ENCODE measurements at places on chromosomes 5 and 9. TPM values are rescaled to one million over a fixed set of nuclear protein-coding genes. Genes with fewer than 3 reads are reported as not detected.

- DNase-seq: no peak
Measured at GRCh38 chr5:181204826-181205760, at the start of gene TRIM7. TRIM7 (minus strand) TSS chr5:181205196; CDS start chr5:181205110, 86 bp downstream.

Gene OBP2B
- polyA plus RNA-seq: not detected

DNA sequence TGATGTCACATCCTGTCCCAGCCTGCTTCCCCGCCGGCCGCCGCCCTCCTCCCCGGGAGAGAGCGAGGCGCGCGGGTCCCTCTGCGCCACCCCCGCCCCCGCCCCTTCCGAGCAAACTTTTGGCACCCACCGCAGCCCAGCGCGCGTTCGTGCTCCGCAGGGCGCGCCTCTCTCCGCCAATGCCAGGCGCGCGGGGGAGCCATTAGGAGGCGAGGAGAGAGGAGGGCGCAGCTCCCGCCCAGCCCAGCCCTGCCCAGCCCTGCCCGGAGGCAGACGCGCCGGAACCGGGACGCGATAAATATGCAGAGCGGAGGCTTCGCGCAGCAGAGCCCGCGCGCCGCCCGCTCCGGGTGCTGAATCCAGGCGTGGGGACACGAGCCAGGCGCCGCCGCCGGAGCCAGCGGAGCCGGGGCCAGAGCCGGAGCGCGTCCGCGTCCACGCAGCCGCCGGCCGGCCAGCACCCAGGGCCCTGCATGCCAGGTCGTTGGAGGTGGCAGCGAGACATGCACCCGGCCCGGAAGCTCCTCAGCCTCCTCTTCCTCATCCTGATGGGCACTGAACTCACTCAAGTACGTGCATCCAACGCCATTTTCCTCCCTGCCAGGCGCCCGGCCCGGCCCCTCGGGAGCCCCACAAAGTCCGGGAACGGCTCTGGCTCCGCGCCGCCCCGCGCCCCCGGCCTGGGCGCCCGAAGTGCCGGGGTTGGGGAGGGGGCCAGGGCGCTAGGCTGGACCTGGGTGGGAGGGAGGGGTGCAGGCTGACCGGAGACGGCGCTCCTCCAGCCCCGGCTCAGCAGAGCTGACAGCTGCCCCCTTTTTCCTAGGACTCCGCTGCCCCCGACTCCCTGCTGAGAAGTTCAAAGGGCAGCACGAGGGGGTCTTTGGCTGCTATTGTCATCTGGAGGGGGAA lies 12.0 kb upstream of the OLFM1 start:
- no peak for DNase-seq

Gene TRPM6
- polyA plus RNA-seq: 0.24 TPM

DNA sequence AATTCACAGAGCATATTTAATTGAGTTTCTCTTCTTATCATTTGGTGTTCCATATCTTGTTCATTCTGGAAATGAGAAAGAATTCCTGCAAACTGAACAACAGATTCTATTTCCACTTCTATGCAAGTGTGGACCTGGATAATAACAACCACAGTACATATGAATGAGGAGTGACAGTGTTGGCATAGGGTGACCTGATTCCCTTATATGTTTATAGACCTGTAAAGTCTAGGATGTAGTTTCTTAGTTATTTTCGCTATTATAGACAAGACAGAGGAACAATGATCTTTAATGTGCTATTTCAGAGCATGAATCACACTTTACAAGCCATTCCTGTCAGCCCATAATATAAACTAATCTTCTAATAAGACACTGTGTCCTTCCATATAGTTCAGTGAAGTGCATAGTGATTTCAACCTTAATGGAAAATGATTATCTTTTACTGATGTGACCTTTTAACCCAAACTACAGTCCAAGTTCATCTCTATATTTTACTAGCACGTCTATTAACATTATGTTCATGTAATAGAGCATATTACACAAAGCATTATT lies 88.2 kb upstream of the FAM174A start:
- no peak for DNase-seq

- no peak for DNase-seq
Measured at GRCh38 chr9:133832877-133833276, 94.7 kb upstream of the SARDH start.
